ENCODE measurements at places on chromosomes 4 and X. TPM values are rescaled to one million over a fixed set of nuclear protein-coding genes. Genes with fewer than 3 reads are reported as not detected.

Gene AWAT2
- not detected for total RNA-seq

Gene KLHL4
- total RNA-seq: 0.48 TPM

Gene COL25A1
- total RNA-seq: 6.6 TPM

Gene FABP2
- total RNA-seq: 0.80 TPM

Gene NUDT9
- total RNA-seq: 26.6 TPM

Gene MAGEA10
- not detected for total RNA-seq

Gene ERAS
- not detected for total RNA-seq

Gene PCYT1B
- total RNA-seq: 0.10 TPM

DNA sequence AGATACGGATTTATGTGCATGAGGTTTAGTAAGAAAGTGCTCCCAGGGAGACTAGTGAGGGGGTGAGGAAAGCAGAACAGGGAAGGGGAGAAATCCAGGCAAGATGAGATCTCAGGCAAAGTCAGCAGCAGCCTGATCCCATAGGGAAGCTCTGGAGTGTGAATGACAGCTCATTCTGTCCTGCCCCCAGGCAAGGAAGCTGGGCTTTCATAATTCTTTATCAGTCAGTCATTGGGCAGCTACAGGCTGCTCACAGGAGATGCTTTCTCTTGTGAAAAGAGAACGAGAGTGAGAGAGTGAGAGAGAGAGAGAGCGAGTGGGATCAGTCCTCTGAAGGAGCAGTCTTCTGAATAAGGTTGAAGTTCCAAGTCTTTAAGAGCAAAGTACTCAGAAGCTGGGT, 48.1 kb downstream of the SRPX start:
- DNase-seq: no peak

DNA sequence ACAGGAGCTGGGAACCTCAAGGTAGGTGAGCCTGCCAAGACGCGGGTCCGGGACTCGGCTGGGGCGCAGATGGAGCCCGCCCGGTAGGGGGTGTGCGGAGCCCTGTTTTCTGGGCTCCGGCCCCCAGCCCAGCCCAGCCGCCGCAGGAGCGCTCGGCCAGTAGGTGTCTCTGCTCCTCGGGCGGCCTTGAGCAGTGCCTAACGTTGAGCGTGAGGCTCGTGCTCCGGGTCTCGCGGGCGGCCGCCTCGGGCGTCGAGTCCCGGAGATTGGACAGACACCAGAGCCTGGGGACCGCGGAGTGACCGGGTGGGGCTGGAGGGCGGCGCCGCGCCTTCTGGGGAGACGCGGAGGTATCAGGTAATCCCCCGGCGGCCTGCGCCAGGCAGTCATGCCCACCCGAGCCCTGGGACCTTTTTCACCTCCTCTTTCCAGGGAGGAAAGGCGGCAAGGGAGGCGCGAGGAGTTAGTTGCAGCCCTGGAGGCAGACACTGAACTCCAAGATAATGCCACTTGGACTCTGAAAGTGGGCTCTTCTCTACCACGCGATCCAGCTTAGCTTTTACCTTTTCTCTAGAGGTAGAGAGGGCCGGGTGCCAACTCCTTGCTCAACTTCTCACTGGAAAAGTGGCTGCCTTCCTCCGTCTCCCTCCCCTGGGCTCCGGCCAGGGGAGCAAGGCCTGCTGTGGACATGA, 14.5 kb upstream of the FGG start:
- DNase-seq: no peak

DNA sequence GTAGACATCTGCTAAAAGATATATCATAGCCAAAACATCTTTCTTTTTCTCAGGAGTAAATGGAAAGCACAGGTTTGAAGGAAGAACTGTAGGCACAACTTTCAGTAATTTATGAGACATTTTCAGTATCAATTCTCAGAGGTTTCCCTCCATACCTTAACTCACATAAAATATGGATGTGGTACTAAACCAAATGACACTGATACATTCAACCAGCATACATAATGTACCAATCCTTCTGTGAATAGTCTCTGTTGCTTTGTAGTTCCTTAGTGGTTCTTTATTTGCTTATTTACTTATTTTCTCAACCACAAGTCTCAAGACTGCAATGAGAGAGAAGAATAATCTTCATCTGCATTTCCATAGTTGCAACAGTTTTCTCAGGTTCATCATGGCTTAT, 96.1 kb downstream of the ARHGAP24 start:
- DNase-seq: no peak

DNA sequence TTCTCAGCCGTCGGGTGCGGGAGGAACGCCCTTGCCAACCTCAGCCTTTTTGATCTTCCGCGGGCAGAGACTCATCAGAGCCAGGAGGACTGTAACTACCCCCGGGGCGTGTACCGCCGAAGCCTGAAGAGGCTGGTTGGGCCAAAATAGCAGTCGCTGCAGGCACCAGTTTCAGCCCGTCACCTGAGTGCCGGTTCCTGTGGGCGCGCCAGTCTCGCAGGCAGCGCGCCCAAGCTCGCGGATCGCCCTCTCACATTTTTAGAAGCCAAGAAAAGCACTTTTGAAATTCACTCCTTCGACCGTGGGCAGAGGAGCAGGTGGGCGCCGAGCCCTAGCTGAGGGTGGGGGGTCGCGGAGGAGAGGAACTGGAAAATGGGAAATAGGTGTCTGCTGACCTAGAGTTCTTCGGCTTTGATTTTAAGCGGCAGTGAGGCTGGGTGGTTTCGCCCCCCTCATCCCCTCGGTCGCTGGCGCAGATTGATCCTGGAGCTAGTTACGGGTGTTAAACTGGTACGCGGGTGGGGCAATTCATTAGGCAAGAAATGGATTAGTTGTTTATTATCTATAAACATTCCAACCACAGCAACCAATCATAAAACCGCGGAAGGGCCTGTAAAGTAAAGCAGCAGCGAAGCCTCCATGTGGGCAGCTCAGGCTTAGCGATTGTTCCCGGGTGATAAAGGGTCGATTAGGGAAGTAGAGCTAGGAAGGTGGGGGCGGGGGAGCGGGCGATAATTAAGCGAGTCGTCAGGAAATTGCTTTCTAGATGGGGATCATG, 69.2 kb downstream of the FBXO8 start:
- no peak for DNase-seq

DNA sequence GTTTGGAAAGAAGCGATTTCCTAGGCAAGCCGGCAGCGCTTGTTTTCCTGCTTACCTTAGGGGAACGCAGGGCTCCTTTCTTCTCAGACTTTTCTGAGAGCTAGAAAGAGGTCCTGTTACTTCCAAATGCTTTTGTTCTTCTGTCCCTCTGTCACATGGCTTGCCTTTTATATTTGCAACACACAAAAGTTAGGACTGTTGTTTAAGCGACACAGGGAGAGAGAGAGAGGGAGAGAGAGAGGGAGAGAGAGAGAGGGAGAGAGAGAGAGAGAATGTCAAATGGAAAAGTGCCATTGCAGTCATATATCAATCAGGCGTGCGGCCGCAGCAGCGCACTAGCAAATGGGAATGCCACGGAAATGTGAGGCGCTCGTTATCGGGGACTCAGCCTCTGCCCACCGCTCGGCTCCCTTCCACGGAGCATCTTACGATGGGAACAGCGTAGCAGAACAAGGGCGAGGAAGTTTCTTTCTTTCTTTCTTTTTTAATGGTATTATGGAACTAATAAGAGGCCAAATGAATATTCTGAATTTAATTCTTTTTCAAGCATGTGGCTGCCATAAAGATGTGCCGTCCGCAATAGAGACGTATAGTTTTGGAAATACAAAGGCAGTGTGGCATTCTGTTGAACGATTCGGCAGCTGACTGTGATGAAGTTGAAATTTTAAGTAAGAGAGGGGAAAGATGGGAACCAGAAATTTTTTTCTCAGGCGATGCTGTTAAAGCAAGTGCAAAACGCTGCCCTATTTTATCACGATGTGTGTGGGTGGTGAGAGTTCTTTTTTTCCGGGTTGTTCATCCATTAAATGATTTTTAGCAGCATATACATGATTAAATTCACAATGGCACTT, at the start of gene NDP:
Gene NDP, minus strand, starts transcription at position 142 of the 851 bp plus-strand sequence. CDS start 14,745 bp downstream, outside the sequence.
- no peak for DNase-seq

DNA sequence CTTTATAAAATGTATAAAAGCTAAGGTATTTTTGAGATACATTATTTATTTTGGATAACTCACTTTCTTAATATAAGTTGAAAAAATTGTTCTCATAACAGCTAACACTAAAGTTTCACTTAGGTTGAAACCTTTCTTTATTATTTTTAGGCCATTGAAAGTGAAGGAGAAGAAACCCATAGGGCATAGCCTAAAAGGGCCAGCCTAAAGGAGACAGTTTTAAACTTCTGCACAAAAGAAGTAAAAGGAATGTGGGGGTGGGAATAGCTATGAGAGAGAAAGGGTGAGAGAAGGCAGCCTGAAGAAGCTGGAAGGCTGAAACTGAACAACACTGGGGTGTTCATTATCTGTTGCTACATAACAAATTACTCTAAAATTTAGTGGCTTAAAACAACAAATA, 57.6 kb upstream of the RAPGEF2 start:
- no peak for DNase-seq

GRCh38 chr4:15013585-15013984, 11.3 kb downstream of the CPEB2 start:
- DNase-seq: no peak

GRCh38 chrX:119107206-119107605, 20.4 kb downstream of the KIAA1210 start:
- DNase-seq: no peak

GRCh38 chr4:54067166-54067565, 2.8 kb upstream of the CHIC2 start:
- DNase-seq: no peak

DNA sequence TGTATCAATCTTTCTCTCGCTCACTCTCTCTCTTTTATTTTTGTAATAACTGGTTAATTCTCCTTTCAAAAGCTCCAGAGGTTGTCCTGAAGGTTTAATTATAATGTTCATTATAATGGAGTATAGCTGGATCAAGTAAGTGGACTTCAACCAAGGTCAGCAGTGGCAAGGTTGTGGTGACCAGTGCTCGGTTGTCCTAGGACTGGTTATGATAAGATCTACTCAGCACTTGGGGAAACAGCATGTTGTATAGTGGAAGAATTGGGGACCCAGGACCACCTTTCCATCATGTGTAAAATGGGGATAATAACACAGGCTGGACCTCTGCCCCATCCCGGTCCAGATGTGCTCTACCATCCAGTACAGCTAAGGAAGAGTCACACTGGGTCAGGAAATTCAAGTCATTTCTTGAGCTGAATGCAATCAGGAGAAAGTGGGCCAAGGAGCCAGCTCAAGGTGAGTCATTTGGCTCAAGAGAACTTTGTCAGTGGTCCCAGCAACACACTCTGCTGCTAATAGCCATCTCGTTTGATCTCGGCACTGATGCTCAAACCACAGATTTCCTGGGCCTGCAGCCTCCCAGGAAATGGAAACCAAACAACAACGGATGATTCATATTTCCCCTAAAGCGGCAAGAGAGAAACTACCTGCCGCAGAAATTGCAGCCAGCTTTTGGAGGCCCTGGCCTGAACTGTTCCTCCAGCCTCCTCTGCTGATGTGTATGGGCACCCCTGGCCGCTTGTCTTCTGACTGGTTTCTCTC, 123.6 kb upstream of the RBPJ start:
- no peak for DNase-seq

GRCh38 chr4:86991994-86992393, 57.2 kb downstream of the AFF1 start:
- DNase-seq: no peak

- no peak for DNase-seq
Measured at GRCh38 chr4:187390646-187391045, 604.9 kb upstream of the ZFP42 start.

DNA sequence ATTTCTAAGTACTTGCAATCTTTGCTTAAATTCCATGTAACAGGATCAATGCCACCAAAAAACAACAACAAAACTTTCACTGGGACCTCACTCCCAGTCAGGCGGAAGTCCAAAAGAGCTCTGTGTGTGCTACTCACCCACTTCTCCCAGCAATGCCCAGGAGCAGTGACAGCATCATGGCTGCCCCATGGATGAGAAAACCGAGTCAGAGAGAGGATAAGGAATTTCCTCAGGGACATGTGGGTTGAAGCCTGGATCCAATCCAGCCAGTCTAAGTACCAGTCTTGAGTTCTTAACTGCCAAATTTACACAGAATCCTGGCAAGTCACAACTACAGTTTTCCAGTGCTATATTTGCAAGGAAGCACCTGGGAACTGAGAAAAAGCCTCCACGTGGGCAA, 64.5 kb downstream of the STX18 start:
- DNase-seq: no peak

DNA sequence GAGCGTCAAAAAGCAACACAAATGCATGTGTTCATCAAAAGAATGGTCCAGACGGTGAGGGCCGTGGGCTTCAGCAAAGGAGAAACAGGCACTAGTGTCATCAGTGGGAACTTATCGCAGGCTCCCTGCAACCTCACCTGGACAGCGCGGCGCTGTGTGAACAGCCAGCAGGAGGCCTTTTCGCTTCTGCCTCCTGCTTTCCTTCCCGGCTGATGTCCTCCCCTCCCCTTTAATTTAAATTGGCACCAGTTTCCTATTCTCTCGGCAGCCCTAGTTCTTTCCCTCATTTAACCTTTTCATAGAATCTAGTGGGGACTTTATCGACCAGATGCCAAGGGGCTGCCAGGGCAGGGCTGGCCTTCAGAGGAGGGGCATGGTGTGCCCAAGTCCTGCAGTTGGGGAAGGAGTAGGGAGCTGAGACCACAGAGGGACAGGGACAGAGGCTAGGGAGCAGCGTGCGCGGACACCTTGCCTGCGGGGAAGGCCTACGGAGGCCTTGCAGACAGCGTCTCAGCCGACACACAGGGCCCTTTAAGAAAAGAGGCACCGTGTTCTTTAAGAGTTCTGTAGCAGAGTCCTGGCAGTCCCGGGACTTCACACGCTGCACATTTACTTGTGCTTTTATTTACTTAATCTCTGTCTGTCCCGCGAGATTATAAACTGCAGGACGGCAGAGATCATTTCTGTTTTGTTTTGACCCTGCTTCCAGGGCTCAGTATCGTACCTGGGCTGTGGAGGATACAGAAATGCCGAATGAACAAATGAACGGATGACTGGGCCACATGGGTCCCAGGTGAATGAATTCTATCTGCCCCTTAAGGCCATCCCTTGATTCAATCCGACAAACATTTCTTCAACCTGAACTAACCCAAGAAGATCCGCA, 8.4 kb upstream of the SORBS2 start:
- DNase-seq: no peak

DNA sequence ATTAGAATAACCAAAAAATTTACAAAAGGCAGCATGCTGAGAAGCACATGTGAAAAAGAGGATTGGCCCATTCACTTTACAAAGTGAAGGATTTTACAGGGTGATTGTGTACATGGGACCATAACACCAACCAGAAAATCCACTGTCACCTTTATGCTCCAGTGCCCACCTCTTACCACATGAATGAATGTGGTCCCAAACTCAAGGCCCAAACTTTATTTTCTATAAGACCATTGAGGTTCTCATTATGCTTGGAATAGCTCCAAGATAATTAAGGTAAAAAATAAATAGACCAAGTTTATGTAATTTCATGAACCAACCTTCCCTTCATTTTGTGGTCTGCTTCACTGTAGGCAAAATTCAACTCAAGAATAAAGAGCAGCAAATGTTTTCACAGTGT, 24.3 kb upstream of the MYOZ2 start:
- no peak for DNase-seq

Measured in mesenteric fat pad (tissue), 1 donor.